ENCODE measurements at places on chromosomes 6 and 20.

GRCh38 chr20:52724541-52724940 lies 247.6 kb upstream of the TSHZ2 start:
- no peak for DNase-seq

GRCh38 chr6:137051790-137052472 lies 7.2 kb upstream of the IL20RA start:
- peak; percentile 11 for DNase-seq

GRCh38 chr20:12598894-12599293 lies 409.9 kb upstream of the SPTLC3 start:
- no peak for DNase-seq

GRCh38 chr6:95784869-95785268 lies 207.5 kb downstream of the MANEA start:
- no peak for DNase-seq

DNA sequence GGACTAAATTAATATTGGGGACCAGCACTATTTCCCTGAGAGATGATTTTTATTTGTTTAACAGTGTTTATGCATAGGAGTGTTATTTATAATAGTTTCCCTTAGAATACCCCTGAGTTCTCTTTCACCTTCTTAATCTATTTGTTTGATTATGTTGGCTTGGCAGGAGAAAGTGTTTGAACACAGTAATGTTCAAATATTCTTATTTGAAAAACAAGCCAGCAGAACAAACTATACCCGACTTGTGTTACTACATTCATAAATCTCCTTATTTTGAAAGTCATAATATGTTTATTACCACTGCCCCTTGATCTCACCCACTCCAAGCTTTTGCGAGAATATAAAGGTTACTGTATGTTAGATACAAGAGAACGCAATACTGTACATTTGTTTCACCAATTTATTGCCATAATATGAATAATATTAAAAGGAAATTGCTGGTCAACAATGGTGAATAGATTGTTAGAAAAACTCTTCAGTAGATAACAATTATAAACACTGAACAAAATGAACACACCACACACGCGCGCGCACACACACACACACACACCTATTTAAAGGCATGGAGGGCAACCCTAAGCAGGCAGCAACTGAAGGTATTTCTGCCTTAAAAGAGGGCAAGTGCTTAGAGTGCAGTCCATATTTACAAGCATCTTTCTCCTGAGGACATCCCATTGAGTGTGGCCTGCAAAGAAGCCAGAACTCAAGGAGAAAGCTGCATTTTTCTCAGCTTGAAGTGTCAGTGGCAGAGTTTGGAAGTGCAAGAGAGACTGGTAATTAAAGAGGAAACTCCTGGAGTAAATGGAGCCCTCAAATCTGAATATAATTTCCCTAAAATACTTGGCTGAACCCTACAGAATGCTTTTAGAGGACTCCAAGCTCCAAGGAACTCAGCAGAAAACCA lies 279.4 kb upstream of the MAN1A1 start:
- no peak for DNase-seq

GRCh38 chr6:94196891-94197290 lies 777.5 kb upstream of the EPHA7 start:
- DNase-seq = no peak

DNA sequence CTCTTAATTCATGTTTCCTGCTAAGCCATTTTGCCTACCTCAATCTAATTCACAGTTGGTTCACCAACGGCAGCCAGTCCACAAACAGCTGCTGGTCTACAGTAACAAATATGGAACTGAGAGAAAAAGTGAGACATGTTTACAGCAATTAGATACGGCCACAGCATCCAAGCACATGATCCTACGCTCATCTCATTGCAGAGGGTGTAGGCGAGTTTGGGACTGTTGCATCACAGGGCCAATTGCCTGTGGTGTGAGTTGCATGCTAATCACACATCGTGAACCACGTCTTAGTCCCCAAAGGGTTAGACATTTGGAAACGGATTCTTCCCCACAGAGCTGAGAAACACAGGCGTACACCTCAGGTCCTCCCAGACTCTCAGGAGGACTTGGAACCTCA lies 166.9 kb downstream of the EYA2 start:
- no peak for DNase-seq

- DNase-seq = no peak
These were observed 36.7 kb upstream of the ASXL1 start for GRCh38 chr20:32321390-32321789.

- no peak for DNase-seq
These were observed 64.4 kb downstream of the PLEKHG1 start for GRCh38 chr6:150664091-150664490.

- DNase-seq = peak; percentile 72
These were observed 28.4 kb downstream of the RNF182 start for GRCh38 chr6:13953061-13953705.

GRCh38 chr6:169034516-169035167 lies 219.0 kb downstream of the THBS2 start:
- DNase-seq = peak; percentile 71

DNA sequence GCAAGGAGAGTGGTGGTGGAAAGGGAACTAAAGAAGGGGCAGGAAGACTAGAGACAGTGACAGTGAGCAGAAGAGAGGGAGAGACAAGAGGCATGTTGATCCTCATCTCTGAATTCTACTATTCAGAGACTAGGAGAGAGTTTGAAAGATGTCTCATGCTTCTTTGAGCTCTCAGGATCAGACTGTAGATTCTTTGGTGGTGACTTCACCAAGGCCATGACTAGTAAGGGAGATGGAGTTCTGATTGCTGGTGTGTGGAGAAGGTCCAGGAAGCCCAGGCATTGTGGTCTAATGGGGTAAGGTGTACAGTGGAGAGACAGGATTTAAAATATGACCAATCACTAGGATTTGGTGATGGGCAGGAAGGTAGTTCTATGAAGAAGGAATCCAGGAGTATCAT lies 713 bp downstream of the WFDC9 start:
- peak; percentile 3 for DNase-seq

DNA sequence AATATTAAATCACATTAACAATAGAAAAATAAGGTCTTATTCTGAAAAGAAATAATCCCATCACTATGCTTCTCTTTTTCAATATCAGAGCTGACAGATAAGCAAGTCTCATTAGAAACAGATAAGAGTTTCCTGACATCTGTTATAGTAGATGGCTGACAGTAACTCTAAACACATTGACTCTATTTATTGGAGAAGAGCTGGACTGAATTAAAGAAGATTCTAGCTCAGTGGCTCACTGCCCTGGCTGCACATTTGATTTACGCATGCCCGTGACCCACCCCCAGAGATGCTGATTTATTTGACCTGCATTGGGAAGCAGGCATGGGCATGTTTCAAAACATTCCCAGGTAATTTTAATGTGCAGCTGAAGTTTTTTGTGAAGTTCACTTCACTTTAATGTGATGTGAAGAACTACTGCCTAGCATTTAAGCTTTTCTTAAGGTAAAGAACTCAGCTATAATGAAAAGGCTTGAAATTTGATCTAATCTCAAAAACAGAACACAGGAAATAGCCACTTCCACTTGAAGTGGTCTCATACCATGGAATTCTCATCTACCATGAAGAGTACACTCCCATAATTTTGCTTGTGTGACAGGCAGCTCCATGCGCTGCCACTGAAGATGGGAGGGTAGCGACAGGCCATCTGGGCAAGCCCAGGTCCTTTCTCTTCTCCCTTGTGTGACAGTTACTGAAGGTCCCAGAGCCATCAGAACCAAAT lies 162.3 kb downstream of the TPBG start:
- DNase-seq = no peak

DNA sequence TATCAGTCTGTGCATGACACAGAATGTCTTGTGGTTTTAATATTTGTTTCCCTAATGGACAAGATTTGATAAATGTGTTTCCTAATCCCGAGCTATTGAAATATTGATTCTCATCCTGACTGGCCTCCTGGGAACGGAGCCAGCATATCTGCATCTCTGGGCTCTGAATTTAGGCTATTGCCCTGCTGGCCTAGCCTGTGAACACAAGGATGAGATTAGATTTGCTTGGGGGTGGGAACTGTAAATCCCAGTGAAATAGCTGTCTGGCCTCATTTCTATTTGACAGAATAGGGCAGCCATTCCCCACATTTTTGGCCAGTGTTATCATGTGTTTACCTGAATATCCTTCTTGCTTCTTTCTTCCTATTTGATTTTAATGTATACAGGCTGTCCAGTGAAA lies 198.4 kb upstream of the SOX4 start:
- no peak for DNase-seq

Measured in EH (cell line).